Vein endothelial cell (primary cell): ENCODE measurements at places on chromosomes 5 and 9. TPM values are rescaled to one million over a fixed set of nuclear protein-coding genes. Genes with fewer than 3 reads are reported as not detected.

The NPR3 gene
- 0.96 and 1.3 TPM in 2 replicates for total RNA-seq

The JAKMIP2 gene
- total RNA-seq = not detected in 2 replicates

The IL13 gene
- not detected in 2 replicates for total RNA-seq

The SEMA6A gene
- 5.4 and 9.5 TPM in 2 replicates for total RNA-seq

The MYMK gene
- not detected in 2 replicates for total RNA-seq

The CKS2 gene
- 105 and 111 TPM in 2 replicates for total RNA-seq

The TAS2R1 gene
- total RNA-seq = not detected in 2 replicates

The C9orf152 gene
- total RNA-seq = not detected in 2 replicates

The HAVCR2 gene
- total RNA-seq = under 0.01 and 0.67 TPM in 2 replicates

The PDZD2 gene
- 3.9 and 6.9 TPM in 2 replicates for total RNA-seq

The ZBED3 gene
- total RNA-seq = 3.2 and 7.8 TPM in 2 replicates

The ALDOB gene
- not detected in 2 replicates for total RNA-seq

The SLIT3 gene
- total RNA-seq = 0.10 and 0.33 TPM in 2 replicates
